ENCODE measurements at places on chromosomes 7 and 10. TPM values are rescaled to one million over a fixed set of nuclear protein-coding genes. Genes with fewer than 3 reads are reported as not detected.

The STOX1 gene
- total RNA-seq, result 6.4 TPM

The ITPRID1 gene
- total RNA-seq, result not detected

The ACTR3C gene
- total RNA-seq, result 17.7 TPM

The P4HA1 gene
- 145 TPM for total RNA-seq

- no peak overlapping the region for H3K4me3 ChIP-seq
- H3K27ac ChIP-seq, result no peak overlapping the region
- no peak for DNase-seq
- no peaks in the 10 kb centered on the region for H3K27me3 ChIP-seq
- H3K4me1 ChIP-seq, result no peaks in the 10 kb centered on the region
- H3K36me3 ChIP-seq, result no peaks in the 10 kb centered on the region
Observed at GRCh38 chr7:3138997-3139396, 95.3 kb upstream of the CARD11 start.

DNA sequence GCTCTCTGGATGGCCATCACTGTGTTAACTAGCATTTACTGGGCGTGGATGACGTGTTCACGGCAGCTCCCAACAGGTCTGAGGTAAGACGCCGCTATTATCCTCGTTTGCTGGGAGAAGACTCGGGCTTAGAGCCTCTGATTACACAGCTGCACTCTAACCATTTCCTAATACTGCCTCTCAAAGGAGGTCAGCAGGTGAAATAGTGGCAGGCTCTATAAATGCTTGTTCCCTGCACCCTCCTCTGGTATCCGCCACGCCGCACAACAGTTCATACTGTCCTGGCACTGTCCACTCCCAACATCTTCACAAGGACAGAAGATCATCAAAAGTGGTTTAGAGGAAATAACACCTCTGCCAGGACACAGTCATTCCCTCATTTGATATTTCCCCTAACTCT lies 28.3 kb downstream of the HIPK2 start:
- H3K36me3 ChIP-seq, result no peaks in the 10 kb centered on the region
- no peaks in the 10 kb centered on the region for H3K27me3 ChIP-seq
- H3K4me3 ChIP-seq, result no peak overlapping the region
- no peak overlapping the region for H3K27ac ChIP-seq
- peaks cover 12% of the 10 kb centered on the region for H3K4me1 ChIP-seq
- no peak for DNase-seq

- no peaks in the 10 kb centered on the region for H3K27me3 ChIP-seq
- no peaks in the 10 kb centered on the region for H3K4me1 ChIP-seq
- peaks cover 3% of the 10 kb centered on the region for H3K36me3 ChIP-seq
- H3K27ac ChIP-seq, result no peak overlapping the region
- no peak overlapping the region for H3K4me3 ChIP-seq
- DNase-seq, result no peak
Observed at GRCh38 chr7:47394216-47394615, 187.7 kb downstream of the TNS3 start.

Data from hepatocyte (in vitro differentiated cells).